Sigmoid colon (tissue), 7 donors: ENCODE measurements at places on chromosomes 16 and 17.

DNA sequence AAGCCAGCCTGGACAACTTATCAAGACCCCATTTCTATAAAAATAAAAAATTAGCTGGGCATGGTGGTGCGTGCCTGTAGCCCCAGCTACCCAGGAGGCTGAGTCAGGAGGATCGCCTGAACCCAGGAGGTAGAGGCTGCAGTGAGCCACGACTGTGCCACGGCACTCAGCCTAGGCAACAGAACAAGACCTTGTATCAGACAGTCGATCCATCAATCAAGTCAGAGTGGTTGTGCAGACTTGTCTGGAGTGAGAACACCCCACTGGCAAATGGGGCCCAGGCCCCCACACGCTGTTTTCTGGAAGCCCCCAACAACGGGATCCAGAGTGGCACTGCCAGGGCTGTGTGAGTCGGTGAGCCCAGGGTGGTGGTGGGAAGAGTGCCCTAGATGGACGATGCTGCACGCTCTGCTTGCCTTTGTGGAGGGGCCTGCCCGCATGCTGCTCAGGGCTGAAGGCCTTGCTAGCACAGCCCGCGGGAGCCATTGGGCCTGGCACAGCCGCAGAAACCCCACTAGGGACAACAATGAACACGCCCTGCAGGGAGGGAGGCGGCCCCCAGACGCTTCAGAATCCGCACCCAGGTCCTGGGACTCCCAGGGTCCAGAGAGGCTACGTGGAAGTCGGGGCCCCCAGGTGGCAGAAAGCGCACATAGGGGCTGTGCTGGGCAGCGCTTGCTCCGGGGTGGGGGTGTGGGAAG lies 80.1 kb upstream of the GNG13 start:
- DNase-seq = peak; percentile 57

- no peak for DNase-seq
These were observed 3.0 kb upstream of the CCL1 start for GRCh38 chr17:34366010-34366409.

- DNase-seq = no peak
These were observed 12.9 kb downstream of the ZNRF1 start for GRCh38 chr16:75011634-75012307.

DNA sequence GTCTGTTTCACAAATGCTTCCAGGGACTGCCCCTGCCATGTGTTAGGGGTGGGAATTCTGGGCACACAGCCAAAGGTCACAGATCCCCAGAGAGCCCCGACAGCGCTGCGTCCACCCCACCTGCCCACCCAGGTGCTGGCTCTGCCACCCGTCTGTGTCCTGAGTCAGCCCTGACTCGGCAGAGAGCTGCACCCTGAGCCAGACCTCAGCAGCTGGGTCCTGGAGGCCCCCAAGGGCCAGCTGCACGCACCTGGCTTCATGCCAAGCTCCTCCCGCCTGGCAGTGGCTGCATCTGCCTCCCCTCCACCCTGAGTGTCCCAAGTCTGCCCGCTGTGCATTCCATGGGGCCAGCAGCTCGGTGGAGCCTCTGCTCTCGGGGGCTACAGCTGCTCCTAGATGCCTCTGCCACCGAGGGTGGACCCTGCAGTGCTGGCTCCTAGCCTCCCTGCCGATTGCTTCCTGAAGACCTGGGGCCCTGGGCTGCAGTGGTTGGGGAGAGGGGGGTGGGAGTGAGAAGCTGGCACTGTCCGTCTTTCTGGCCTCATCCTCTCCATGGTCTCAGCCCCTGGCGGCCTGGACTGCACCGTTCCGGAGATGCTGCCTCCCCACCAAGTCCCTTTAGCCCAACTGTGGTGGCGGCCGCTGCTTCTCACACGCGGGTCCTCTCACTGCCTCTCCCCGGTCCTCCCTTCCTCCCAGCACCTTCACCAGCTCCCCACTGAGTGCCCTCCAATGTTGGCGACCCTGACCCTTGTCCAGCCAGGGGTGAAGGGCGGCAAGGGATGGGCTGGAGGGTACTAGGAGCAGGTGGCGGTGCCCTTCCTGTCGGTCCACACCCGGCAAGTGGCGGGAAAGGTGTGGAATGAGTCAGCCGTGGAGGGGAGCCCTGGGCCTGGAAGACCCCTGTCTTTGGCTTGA lies 3.0 kb downstream of the SECTM1 start:
- no peak for DNase-seq

- no peak for DNase-seq
These were observed 17.0 kb downstream of the PRCD start for GRCh38 chr17:76556765-76557367.

DNA sequence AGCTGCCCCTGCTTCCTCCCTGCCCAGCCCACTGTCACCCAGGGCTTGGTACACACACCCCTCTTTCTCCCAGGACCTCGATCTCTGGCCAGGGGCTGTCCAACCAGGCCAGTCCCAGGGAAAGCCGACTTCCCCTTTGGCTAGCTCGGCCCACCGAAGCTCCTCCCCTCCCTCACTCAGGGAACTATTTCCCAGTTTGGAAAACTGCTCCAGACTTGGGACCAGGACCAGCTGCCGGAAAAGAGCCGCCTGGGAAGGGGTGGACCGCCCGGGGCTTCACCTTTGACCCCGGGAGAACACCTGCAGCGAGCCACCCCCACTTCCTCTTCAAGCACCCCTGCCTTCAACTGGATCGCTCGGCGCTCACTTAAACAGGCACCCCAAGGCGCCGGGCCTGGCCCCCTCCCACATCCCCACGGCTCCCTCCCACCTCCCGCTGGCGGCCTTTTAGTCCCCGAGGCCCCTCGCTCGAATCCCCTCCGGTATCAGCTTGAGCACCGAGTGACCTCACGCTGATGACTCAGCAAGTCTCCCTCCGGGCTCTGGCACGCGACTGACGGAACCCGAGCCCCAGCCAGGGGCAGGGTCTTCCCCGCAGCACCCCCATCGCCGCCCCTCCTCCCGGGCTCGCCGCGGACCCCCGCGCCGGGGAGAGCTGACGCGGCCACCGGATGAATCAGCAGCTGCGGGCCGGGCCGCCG lies 934 bp downstream of the MAFG start:
- DNase-seq = peak; percentile 94

DNA sequence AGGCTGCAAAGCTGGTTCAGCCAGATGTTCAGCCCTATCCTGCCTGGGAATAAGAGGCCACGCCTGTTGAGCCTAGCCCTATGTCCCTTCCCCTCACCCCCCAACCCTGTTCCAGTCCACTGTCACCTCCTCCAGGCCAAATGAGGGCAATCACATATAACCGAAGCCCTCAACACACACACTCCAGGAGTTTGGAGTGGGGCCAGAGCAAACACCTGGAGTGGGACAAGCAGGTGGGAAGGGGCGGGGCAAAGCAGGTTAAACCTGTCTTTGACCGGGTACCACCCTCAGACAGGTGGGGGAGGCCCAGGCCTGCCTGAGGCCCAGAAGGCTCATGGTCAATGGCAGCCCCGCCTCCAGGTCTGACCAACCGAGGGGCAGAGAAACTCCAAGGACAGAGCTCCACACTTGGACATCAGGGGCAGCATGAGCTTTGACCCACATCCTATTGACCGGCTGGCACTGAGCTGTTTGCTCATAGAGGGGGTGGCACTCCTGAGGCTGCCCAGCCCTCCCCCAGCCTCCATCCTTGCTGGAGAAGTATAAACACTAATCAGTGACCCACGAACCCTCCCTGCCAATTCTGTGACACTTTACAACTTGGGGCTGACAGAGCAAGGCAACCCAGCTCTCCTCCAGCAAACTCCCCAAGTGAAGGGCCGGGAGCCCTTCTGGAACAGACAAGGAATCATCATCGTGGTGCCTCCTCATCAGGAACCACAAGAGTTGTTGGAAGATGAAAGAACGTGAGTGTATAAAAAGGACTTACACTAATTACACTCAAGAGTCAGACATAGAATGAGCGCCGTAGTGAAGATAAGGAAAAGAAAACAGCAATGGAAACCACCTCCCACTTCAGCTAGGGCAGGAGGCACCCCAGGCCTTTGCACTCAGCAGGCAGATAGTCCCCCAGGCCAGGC lies 1.5 kb downstream of the ESRP2 start:
- peak; percentile 67 for DNase-seq

- DNase-seq = no peak
These were observed 498 bp downstream of the PIMREG start for GRCh38 chr17:6444571-6445335.

DNA sequence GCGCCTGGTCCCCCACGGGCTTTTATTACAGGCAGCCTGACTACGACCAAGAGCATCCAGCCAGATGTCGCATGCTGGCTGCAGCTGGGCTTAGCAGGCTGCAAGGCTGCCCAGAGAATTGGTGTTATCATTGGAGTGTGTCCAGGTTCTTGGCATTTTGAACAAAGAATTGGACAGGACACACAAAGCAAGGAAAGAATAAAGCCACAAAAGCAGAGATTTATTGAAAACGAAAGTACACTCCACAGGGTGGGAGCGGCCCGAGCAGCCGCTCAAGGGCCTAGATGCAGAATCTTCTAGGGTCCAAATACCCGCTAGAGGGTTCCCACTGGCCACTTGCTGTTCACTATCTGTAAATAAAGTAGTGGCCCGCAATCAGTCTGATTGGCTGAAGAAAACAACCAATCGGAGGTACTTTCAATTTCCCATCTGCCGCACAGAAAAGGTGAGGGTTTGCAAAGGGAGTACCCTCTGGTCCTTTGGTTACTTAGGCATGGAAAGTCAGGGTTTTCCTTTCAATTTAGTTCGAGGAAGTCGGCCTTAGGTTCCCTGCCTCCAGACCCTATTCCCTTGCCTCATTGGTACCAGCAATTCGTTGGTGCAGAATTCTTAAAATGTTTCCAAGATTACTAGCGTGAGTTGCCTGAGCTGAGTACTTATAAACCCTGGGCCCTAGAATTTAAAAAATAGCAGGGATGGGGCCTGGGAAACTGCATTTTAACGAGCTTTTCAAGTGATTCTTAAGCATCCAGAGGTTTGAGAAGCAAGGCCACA lies 38.5 kb upstream of the CNEP1R1 start:
- no peak for DNase-seq

DNA sequence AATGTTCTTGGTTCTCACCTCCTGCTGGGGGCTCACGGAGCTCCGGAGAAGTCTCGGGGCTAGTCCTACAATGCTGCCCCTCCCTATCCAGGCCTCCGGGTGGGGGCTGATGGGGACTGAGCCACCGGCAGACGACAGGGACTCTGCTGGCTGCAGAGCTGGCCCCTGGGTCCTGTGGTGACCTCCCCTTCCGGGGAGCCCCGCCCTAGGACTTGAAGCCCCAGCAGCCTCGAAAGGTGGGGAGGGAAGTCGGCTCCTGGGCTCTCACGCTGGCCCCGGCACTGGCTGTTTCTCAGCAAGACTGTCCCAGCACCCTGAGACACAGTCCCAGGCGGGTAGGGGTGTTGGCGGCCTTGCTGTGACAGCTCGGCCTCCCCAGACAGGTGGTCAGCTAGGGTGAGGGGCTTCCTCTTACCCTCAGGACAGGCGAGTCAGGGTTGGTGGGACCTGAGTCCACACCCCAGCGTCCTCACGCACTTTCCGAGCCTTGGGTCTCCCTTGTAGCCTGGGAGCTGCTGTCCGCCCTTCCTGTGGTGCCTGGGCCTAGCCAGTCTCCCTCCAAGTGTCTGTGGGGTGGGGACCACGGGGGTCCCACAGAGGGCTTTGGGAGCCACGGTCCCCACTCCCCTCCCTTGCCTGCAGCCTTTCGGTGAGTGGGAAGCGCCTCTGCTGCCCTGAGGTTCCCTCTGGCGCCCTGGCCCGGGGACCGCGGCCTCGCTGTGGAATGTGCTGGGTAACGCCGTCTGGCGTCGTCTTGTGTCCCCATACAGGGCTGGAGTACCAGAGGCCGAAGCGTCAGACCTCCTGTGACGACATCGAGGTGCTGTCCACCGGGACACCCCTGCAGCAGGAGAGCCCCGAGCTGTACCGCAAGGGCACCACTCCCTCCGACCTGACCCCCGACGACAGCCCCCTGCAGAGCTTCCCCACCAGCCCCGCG lies 76.6 kb downstream of the KLHDC4 start:
- DNase-seq = no peak

- DNase-seq = no peak
These were observed 406.5 kb upstream of the MON1B start for GRCh38 chr16:76784530-76784929.

- peak; percentile 72 for DNase-seq
These were observed 7.4 kb downstream of the CDK5RAP3 start for GRCh38 chr17:47978324-47978723.

DNA sequence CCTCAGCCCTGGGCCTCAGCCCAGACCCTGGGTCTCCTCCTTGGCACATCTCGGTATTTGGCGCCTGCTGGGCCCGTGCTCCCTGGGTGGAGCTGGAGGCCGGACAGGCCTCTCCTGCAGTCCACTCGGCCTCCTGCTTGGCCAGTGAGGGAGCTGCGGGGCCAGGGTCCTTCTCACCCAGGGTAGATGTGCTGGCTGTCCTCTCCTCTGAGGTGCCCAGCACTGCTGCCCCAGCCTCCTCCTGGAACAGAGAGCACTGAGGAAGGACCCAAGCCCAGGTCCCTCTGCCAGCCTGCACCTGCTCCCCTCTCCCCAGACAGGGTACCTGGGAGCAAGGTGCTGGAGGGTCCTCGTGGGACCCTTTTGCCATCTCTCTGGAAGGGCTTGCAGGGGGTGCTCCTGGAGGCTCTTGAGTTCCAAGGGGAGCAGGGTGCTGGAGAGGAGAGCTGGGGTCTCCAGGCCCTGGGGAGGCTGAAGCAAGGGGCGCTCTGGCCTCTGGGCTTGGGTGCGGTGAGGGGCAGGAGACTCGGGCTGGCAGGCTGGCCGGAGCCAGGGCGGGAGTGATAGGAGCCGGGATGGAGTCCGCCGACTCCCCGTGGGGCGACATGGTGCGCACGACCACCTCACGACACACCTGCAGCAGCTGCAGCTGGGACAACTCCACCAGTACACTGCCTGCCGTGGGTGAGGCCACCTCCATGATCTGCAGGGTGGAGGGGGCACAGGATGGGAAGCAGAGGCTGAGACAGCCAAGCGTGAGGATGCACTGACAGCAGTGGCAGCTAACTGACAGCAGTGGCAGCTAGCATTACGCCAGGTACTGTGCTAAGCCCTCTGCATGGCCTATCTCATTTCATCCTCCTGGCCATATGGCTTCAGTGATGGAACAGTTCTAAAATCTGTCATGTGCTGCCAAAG lies 17.8 kb downstream of the TSPOAP1 start:
- no peak for DNase-seq

DNA sequence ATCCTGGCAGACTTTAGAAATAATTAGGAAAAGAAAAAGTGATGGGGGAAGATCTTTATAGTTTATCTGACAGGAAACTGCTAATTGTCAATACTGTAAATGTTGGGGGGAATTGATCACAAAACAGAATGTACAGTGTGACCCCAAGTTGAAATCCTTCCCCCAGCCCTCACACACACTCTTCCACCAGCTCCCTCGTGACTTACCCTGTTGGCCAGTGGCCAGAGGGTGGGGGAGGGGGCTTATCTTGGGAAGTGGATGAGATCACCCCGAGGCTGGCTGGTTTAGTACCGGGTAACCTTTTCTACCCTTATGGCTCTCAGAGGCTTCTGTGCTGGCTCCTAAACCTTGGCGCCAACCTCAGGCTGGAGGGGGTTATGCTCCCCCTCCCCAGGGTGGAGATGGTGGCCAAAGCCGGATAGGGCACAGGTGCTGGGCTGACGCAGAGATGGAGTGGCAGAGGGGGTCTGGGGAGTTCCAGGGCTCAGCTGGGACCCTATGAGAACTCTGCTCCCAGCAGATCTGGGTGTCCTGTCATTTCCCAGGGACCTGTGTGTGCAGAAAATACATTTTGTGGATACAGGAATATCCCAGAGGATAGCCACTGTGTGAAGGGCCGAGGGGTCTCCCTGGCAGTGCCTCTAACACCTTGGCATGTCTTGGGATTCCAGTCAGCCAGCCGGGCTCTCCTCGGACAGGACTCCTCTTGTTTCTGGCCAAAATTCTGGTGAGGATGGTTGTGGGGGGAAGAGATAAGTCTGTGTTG lies 18.6 kb downstream of the CDH16 start:
- DNase-seq = peak; percentile 93
